Stimulated activated CD8-positive, alpha-beta memory T cell treated with anti-CD3 and anti-CD28 coated beads, Interleukin-12 subunit alpha, Interleukin-12 subunit beta, amount 100 ng/mL, for 1 hour (primary cell): ENCODE measurements at places on chromosomes 5 and 9.

- DNase-seq: no peak
Observed at GRCh38 chr9:70883963-70884793, 237.2 kb downstream of the TRPM3 start.

GRCh38 chr9:130731355-130731754, 37.8 kb downstream of the EXOSC2 start:
- no peak for DNase-seq

DNA sequence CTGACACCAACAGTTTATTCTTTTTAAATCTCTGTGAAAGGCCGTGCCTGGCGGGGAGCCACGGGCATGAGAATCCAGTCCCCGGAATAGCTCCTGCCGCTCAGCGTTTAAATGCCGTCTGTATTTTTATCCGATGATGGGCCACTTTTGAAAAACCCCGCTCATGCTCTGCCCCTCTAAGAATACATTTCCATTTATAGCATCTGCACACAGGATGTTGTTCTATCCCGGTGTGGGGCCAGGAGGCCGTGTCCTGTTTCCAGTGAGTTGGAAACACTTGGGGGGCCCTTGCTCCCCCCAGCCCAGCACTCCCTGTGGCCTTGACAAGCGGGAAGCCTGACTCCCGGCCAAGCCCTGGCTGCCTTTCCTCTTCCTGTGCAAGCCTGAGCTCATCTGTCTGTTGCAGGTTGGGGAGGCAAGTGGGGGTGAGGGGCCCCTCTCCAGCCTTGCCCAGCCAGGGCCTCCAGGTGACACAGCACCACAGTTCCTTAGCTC, 39.0 kb downstream of the ERGIC1 start:
- no peak for DNase-seq

DNA sequence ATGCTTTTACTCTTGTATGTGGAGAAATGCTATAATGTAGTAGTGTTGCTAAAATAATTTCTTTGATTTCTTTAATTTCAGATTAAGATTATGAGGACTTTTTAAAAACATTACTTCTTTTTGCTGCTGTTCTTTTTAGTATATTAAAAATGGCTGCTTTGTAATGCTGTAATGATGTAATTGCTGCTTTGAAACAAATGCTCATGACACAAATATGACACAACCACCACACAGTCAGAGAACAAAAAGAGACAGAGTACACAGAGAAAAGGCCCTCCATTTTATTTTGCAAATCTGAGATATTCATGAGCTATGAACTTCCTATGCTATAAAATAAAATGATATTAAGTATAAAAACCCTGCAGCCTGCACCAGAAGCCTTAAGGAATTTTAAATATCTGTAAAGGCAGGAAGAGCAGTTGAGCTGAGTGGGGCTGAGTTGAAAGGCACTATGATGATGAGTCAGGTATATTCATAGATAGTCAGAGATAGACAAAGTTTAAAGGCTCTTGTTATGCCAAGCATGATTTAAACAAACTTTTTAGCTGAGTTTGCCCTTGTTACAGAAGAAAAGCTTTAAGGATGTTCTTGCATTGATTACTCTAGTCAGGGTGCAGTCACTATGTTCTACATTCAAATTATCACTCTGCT, 5.1 kb upstream of the POU5F2 start:
- no peak for DNase-seq

- no peak for DNase-seq
Observed at GRCh38 chr5:132464156-132464939, 26.2 kb downstream of the IRF1 start.

GRCh38 chr5:81007637-81008027, 47.5 kb downstream of the RASGRF2 start:
- DNase-seq: no peak

- DNase-seq: no peak
Observed at GRCh38 chr5:137379555-137380286, 119.4 kb downstream of the SPOCK1 start.
